ENCODE measurements at places on chromosomes 5 and 9.

DNA sequence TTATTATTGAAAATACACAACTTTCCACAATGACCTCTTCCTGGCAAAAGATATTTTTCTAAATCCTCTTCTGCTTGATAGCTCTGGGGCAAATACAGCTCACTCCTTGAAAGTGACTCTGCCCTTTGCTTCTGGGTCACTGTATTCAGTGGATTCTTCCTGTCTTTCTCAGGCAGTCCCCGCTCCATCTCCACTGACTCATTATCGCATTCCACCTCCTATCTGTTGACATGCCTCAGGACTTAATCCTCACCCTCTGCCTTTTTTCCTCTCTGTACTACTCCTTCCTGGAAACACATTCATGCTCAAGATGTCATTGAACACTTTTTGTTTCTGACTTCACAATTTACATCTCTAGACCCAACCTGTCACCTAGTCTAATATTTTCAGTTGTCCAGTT, 8.4 kb upstream of the RGS7BP start:
- no peak for DNase-seq

GRCh38 chr9:123420592-123421111, 64.7 kb downstream of the CRB2 start:
- DNase-seq, result no peak

- no peak for DNase-seq
Observed at GRCh38 chr9:19229595-19230354, 718 bp upstream of the DENND4C start.

- no peak for DNase-seq
Observed at GRCh38 chr9:106284296-106284695, 578.7 kb upstream of the ZNF462 start.

- DNase-seq, result no peak
Observed at GRCh38 chr5:167147879-167148278, 1143.6 kb upstream of the WWC1 start.

- DNase-seq, result no peak
Observed at GRCh38 chr9:98202252-98202651, 9.8 kb upstream of the CORO2A start.

GRCh38 chr5:136892000-136892399, 526.7 kb upstream of the TRPC7 start:
- no peak for DNase-seq

DNA sequence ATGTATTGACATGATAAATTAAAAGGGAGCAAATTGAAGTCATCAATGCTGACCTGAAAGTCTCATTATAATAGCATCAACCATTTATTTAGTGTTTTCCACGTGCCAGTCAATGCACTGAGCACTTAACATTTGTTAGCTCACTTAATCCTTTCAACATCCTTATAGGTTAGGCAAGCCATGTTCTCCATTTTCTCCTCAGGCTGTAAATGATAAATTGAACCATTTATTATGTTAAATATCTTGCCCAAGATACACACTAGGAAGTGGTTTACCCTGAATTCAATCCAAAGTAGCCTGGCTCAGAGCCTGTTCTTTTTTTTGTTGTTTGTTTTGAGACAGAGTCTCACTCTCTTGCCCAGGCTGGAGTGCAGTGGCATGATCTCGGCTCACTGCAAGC, 25.0 kb upstream of the SNX2 start:
- no peak for DNase-seq

Measured in BJ (cell line).